M059J (cell line): ENCODE measurements at places on chromosomes 1 and 21.
A peak's percentile ranks its signal among the peaks of the same experiment; 100 is the strongest.

DNA sequence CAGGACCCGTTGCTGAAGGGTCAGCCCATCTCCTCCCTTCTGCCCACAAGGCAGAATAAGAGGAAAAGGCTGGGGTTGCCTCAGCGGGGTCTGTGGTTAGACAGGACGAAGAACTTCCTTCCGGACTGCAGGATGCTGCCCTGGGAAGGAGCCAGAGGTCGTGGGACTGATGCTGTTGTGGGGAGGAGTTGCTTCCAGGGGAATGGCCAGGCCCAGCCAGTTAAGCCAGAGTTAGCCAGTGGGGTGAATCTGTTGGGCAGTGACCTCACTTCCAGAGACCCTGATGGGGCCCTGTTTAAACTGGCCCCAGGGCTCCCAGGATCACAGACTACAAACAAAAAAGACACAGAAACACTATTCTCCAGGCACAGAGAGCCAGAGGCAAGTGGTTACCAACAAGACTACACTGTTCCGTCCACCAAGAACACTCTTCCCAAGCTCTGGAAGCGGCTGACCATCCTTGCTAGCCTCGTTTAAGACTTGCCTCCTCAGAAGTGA lies 13.0 kb downstream of the FAM229A start:
- DNase-seq: peak; percentile 84

DNA sequence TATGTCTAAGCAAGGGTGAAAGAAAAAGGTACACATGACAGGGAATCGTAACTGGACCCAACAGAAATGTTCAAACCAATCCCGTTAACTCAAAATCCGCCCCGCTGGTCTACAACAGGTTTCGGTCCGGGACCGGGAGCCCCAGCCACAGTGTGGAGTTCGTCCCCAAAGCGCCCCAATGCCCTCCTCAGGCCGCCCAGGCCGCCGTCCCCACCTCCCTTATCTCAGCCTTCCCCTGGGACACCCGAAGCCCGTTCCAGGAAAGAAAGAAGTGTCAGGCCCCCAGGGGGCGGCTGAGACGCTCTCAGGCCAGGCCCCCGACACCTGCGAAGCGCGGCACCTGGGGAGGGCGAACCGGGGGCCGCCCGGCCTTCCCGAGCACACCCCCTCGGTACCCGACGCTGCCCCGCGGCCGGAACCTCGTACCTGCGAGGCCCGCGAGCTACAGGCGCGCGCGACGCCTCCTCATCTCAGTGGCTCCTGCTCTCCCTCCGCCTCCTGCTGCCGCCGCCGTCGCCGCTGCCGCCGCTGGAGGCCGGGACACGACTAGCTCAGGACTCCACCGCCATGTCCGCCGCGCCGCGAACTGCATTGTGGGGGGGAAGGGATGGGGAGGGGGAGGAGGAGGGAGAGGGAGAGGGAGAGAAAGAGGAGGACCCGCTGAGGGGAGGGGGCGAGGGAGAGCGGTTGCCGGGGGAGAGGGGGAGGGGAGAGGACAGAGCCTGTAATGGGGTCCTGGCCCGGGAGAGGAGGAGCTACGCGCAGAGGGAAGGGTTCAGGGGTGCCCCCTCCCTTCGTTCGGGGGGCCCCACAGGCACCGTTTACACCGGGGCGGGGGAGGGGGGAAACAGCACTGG lies at the start of gene TUT4:
Gene TUT4, minus strand, starts transcription at position 588 of the 857 bp plus-strand sequence. CDS start 26,812 bp downstream, outside the sequence.
- DNase-seq: peak; percentile 77

DNA sequence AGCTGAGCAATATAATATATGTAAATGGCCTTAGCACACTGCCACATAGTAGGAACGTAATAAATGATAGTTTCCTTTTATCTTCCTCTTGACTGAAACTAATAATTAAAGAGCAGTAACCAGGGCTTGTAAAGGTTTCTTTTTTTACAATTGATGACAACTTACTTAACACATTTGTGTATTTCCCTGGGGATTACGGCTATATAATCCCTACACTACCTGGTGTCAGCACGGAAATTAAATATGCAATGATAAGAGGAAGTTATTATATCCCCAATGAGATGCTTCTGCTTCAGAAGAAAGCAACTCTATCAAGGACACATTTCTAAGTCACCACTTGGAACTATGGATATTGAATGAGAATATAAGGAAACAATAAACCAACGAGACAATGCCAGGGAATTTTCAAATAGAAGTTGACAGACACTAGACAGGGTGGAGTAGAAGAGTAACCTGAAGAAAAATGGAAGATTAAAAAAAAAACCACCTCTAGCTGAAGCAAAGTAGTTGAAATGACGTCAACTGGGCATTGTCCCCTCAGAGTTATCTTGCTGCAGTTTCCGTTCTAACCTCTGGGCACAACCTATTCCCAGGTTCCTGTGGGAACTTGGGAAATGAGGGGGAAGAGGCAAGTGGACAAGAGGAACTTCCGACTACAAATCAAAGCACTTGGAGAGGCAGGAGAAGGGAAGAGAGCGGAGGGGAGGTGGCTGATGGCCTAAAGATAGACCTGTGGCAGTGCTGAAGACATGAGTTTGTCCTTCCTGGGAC lies 66.5 kb downstream of the PLPP3 start:
- no peak for DNase-seq

DNA sequence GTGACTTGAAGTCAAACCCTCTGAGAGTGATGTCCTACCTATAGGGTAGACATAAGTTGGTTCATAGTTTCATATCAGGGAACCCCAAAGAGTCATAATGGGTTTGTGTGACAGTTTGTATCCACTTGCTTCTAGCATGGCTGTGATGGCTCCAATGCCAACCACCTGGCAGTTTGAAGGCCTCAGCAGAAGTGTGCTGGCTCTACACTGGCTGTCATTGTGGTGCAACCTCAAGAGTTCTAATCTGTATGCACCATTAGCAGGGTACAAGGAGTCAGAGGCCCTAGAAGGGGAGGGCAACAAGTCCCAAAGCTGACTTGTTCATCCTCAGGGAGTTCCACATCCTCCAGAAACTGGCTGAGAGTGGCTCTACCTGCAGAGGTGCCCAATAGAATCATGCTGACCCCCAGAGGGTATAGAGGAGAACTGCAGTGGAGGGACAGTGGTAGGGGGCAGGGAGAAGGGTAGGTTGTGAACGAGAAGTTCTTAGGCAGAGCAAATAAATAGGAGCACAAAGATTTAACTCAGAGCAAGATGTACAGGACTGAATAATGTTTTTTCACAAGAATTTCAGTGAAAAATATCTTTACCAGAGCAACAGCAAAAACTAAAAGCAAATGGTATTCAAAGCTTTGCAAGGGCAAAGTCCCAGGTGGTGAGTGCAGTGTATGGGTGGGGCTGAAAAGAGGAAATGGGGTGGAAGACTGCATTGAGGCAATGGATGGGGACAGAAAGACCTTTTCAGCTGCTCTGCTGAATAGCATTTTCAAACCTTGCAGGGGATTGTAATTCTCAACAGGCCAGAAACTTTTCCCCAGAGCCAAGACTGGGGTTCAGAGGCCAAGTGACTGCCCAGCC lies 3.2 kb downstream of the FCRL2 start:
- DNase-seq: no peak

- no peak for DNase-seq
Measured at GRCh38 chr1:110471131-110471530, 20.2 kb downstream of the PROK1 start.

GRCh38 chr1:72283307-72284083 lies 1.2 kb upstream of the NEGR1 start:
- DNase-seq: peak; percentile 72

- peak; percentile 11 for DNase-seq
Measured at GRCh38 chr1:47818682-47819573, 178.3 kb downstream of the TRABD2B start.

DNA sequence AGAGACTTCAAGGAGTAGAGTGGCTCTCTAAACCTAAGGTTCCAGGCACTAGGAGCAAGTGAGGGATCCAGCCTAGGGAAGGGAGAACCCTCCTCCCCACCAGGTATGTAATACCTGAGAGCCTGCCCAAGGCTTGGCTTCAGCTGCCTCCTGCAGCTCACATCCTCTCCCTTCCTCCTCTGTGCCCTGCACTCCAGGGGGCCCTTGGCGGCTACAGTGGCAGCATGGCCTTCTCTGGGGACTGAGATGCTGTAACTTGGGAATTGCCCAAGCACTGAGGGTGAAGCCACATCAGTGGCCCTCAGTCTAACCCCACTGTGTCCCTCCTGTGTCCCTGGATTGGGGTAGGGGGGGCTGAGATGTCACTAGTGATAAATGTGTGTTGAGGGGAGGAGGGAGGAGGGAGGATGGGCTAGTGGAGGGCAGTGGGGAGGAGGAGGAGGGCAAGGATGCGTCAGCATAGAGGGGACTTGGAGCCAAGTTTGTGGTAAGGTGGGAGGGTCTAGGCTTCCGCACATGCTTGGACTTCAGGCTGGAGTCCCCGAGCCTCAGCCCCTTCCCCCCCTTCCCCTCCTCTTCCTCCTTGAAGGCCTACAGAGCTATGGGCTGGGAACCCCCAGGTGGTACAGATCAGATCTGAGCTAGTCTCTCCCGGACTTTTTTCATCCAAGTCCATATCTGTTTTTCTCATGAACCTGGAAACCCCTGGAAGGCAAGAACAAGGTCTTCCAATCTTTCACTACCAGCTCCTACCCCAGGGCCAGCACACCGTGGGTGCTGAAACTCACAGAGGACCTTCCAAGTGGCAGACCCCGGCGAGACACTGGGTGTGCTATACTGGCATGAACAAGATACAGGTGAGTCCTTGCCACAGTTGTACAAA lies 17.5 kb downstream of the COL9A2 start:
- DNase-seq: peak; percentile 62

DNA sequence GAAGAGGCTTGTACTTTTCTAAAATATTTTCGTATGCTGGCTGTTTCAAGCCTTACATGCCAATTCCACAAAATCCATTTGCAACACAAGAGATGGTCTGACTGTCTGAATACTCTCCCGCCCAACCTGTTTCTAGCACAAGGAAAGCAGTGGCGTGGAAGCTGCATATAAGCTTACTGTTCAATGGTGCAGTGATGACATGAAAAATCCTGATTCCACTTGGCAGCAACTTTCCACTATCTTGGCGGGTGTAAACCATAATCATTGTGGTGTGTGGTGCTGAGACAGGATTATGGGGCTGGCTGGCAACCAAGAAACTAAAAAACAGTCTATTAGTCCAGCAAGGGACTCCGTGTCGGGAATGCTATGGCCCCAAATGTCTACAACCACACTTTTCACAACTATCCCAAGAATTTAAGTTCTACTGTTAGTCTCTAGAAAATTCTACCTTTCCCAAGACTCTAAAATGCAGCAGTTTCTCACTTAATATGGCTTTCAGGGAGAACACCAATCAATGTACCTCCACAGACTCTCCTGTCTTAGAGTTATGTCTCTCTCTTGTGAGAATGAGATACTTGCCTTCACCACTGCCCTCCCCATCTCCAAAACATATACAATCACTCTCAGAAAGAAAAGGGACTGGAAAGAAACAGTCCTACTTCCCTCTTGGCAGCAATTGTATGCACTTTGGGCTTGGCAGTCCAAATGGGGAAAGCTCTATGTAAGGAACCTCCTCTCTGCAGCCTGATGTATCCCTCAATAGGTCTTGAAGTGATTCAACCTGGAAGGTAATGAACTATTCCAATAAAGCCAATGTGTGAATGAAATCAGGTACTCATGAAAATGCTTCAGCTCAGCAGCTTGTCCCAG lies 9.5 kb downstream of the COLGALT2 start:
- DNase-seq: peak; percentile 32

- DNase-seq: peak; percentile 100
Measured at GRCh38 chr1:156926175-156926574, 5.7 kb downstream of the LRRC71 start.

DNA sequence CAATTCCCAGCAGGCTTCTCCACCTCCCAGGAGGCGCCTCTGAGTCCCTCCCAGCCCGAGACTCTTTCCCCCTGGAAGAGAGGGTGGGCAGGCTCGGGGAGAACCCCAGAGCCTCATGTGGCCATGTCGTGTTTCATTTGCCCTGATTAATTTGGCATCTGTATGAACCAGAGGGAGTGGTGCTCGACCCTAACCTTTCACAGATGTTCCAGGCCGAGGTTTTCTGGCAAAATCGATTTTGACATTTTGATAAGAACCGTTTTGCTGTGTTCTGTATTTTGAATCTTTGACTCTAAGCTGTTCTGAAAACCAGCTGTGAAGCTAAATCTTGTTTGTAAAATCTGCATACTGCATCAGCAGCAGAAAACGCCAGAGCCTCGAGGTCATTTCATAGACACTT lies 367.4 kb downstream of the CAMTA1 start:
- DNase-seq: no peak

DNA sequence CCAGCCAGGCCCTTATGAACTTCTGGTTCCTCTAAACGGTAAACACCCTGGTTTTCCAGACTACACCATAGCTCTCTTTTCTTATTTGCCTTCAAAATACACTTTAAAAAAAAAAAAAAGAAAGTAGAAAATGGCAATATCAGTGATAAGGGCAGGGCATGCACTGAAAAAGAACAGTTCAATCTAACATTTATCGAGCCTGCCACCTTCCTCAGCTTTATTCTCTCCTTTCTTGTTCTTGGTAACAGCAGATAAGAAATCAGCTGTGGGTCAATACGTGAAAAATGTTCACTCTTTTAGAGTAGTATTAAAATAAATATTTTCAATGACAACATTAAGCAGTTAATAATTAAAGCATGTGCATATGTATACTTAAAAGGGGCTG lies 83.1 kb upstream of the ZNF648 start:
- DNase-seq: no peak

DNA sequence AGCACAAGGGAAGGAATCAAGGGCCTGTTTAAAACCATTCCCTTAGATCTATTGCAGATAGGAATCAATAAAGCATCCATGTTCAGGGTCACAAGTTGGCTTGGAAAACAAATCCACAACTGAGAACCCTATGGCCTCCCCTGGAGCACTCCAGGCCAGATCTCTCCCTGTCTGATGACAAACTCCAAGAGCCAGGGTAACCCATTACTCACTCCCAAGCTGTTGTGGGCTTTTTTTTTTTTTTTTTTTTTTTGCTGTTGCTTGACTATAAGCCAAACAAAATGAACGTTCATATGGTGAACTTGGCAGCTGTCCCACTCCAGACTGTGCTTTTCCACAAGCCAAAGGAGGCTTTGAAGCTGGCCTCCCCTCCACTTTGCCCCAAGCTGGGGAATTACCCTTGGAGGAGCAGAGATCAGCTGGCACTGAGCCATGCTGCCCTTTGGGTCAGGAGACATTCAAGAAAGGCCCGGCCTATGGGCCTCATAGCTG lies 35.7 kb upstream of the VAV3 start:
- peak; percentile 85 for DNase-seq

- DNase-seq: no peak
Measured at GRCh38 chr1:25106352-25106751, 126.0 kb downstream of the SYF2 start.

DNA sequence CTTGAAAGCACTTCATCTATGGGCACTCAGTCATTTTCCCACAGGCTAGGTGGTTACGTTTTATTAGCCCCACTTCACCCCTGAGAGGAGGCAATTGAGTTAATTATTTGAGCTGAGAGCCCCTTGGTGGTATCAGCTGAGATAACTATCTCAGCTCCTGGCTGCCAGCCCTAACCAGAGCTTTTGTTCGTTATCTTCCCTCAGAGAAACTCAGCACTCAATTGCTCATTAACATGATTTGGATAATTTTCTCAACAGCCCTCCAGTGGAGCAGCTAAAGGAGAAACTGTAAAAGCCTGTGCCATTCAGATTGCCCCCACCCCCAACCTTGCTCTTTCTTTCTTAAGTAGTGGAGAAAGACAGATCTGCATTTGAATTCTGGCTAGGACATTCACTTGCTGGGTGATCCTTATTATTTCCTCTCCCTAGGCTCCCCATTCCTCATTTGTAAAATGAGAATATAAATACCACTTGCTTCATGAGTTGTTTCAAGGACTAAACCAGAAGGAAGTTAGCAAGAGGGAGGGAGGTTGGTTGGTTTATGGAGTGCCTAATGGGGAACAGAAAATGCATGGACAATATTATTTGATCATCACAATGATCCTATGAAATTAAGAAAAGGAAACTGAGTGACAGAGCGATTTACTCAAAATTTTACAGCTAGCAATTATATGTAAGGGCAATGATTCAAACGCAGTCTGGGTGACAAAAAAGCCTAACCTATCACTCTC lies 218.7 kb upstream of the FGGY start:
- peak; percentile 63 for DNase-seq
